ENCODE measurements at places on chromosomes 2 and 18.
A peak's percentile ranks its signal among the peaks of the same experiment; 100 is the strongest.

- DNase-seq: no peak
These were observed 950.6 kb downstream of the TRIB2 start for GRCh38 chr2:13667415-13667757.

GRCh38 chr2:206584323-206585116, 57.8 kb upstream of the FAM237A start:
- DNase-seq: no peak

DNA sequence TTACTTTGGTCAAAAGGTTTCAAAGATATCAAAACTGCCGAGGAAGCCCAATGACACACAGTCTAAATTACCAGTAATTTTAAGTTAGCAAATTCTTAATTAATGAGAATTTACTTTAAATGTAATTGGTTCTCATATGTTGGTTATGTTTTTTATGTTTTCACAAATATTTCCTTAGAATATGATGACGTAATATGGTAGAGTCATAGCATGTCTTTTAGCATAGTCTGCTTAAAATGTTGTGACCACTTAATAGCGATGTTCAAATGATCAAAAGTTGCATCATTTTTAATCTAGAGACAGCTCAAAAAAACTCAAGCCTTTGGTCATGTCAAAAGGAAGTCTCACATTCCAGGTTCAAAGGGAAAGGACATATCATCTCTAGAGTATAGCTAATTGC, 123.3 kb upstream of the ST6GAL2 start:
- no peak for DNase-seq

- DNase-seq: no peak
These were observed 27.8 kb upstream of the CREB1 start for GRCh38 chr2:207501802-207502576.

DNA sequence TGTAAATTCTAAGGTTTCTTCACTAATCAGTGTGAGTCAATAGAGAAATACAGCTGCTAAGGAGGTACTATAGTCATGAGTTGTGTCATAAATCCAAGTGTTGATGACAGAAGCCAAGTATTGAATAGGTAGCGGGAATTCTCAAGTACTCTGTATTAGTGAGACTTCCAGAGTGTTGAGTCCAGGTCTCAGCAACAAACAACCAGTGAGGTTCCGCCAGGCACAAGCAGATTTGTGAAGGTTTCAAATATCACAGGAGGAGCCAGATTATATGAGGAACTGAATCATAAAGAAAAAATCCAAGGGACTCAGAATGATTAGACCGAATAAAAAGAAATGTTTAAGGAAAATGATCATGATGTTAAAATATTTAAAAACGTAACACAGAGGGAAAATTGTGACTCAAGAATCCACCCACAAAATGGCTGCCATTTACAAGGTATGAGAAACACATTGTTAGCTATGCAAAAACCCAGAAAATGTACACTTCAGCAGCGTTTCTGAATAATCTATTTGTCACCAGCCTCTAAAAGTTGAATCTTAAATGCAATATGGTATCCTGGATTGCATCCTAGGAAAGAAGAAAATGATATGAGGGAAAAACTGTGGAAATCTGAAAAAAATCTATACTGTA, 27.3 kb upstream of the EVA1A start:
- DNase-seq: no peak

GRCh38 chr2:54649191-54649590, 74.3 kb upstream of the EML6 start:
- no peak for DNase-seq

DNA sequence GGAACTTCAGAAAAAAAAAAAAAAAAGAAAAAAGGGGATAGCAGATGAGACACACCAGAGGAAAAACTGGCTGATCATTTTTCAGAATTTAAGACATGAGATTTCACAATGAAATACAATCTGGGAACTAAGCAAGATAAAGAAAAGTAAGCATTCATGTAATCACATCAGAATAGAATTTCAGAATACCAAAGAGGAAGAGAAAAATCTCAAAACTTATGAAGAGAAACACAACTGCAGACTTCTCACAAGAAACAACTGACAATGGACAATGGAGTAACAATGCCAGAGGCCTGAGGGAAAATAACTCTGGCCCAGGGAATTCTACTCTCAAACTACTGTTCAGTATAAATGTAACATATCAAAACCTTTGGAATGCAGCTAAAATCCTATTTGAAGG, 13.2 kb upstream of the RRM2 start:
- DNase-seq: no peak

- no peak for DNase-seq
These were observed 61.1 kb upstream of the RAPH1 start for GRCh38 chr2:203596183-203596582.

DNA sequence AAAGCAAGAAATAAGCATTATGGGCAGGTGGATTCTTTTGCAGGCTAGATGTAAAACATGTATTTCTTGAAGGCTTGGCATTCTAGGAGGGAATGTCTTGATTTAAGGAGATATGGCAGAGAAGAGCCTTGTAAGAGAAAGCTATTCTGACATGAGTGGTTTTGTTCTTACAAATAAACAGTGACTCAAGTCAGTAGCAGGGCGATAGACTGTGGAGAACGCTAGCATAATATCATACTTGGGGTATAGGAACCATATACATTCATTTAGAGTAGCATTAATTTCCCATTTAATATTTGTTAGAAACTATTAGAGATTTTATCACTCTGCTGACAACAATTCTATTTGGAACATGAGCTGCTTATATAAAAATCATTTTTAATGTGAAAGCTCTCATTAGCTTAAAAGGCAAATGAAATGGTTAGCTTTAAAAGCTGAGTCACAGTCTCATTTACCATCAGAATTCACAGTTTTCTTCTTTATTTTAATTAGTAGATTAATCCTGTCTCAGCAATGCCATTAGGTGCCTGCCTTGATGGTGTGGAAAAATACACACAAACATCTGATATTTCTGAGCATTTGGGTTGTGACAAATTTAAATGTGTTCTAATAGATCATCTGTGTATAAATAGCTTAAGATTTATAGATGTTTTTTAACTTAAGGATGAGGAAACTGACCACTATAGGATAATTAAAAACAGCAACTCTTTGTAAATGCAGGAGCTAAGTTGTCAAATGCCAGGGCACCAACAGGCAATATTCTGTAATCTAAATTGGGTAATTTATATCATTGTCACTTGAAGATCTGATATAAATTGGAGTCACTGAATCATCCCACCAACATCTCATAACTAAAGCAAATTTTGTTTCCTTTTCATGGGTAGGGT, 276.7 kb downstream of the PLCL1 start:
- no peak for DNase-seq

DNA sequence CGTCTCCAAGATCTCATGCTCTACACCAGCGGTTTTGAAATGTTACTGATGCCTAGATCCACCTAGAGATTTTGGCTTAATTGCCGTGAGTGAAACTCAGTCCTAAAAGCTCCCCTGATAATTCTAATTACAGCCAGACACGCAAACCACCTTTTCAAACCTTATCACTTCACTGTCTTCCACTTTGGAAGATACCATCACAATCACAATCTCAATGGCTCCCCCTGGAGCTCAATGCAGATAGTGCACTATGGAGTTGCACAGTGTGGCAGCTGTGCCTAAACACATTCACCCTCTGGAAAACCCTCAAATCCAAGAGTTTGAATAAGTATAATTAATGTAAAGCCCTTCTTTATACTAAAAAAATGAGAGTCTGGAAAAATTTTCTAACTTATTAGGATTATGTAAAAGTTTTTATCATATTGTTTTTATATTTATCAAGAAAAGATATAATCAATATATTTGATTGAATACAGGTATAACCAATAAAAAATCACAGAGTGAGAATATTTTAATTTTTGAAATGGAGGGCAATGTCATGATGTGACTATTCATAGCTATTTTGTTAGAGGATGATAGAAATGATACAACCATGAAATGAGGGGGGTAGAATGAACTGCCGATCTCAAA, 102.9 kb upstream of the SLC8A1 start:
- DNase-seq: peak; percentile 77

DNA sequence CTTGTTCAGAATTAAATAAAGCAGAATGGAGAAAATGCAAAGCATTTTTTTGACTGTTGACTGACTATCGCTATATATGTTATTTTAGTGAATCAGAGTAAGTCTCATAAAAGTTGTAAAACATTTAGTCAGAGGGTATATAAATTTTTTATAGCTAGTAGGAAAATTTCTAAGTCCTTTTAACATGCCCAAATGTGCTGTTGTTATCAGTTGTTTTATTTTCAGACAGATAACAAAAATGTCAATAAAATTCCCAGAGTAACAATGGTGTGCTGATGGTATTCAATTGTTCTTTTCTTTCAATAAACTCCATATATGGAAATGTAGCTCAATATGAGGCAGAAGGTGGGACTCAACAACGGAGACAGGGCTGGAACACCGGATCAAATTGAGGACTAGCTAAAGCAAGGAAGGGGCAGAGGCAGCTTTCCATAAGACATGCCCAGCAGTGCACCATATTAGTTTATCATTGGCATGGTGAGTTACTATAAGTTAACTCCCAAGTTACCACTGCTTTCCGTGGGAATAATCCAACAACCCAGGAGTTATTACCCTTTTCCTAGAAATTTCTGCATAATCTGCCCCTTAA, 26.6 kb downstream of the GULP1 start:
- no peak for DNase-seq

- DNase-seq: no peak
These were observed 46.8 kb downstream of the RNF138 start for GRCh38 chr18:32138332-32138982.

DNA sequence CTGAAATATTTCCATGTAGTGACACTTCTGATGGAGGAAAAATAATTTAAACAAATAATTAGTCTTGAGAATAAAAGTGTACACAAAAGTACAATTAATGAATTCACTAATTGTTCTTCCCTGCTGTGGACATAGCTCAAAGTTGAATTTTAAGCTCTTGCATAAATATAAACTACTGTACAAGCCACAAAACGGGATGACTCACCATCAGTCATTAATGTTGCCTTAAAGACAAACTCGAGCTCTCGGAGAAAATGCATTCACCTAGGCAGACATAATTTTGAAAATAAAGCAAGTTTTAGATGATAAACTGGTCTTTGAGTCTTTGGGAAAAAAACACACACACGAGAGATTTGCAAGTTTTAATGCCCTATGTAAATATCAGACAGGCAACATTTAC, 436.4 kb downstream of the ZNF521 start:
- no peak for DNase-seq

DNA sequence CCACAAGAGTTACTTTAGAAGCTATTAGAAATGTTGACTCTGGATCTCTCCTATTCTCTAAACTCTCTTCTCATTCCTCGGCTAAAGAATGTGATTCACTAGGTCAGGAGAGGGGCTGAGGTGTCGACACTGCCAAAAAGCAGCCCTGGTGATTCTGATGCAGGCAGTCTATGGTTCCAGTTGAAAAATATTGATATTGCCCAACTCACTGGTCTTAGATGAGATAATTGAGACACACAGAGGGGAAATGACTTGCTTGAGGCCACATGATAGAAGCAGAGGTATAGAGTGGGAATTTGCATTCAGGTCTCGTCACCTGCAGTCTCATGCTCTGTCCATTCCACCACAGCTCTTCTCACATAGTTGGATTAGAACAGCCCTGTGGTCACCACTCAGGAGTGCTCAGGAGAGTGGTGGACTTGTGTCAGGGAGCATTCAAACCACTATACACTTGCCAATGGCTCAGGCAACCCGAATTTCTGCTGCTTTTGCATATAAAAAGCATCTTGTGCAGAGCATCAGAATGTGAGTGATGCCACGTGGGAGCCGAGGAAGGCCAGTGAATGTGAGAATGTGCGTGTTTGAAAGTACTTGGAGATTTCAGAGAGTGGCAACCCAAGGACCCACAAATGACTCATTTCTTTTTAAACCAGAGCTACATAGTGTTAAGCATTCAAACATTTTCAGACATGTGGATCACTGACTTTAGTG, 65.1 kb upstream of the CTLA4 start:
- no peak for DNase-seq

- no peak for DNase-seq
These were observed 3.7 kb downstream of the MLPH start for GRCh38 chr2:237490795-237491194.

- DNase-seq: no peak
These were observed 201.3 kb upstream of the FSHR start for GRCh38 chr2:49355611-49356010.

GRCh38 chr2:237565974-237566373, 400 bp upstream of the PRLH start:
- no peak for DNase-seq

DNA sequence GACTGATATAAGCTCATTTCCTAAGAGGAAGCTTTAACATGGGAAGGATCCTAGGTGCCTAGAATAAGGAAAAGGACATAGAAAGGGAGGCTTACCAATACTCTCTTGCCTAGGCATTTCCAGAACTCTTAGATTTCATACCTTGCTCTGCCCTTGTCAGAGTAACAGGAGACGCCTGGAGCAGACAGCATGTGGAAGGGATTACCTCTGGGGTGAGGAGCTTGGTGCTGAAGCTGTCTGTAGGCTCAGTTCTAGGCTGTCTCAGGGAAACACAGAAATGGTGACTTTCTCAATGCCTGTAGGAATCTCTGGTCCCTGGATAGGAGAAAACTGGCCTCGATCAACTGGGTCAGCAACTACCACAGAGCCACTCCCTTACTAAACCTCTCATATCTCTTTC, 150.0 kb downstream of the SLC4A3 start:
- no peak for DNase-seq

GRCh38 chr18:64118406-64118805, 30.5 kb downstream of the LINC00305 start:
- no peak for DNase-seq

- DNase-seq: no peak
These were observed 172.7 kb upstream of the ARL4C start for GRCh38 chr2:234669621-234670020.

GRCh38 chr2:102510791-102511575, 38.0 kb downstream of the SLC9A4 start:
- no peak for DNase-seq

DNA sequence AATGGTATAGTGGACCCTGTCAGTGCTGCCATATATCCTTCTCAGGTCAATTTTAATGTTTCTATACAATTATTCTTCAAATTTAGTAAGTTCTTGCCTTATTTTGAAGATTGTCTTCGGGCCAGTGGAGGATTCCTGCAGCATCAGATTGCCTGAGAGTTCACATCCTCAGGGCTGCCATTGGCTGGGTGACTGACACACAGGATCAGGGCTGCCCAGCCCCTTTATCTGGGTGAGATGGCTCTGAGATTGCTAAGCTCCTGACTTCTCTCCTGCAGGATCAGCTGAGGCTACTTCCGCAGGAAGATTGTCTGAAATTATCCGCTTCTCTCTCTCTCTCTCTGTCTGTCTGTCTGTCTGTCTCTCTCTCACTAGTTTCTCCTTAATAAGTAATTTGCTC, 567.4 kb downstream of the TSN start:
- DNase-seq: no peak

- DNase-seq: no peak
These were observed 447.3 kb downstream of the KCNJ3 start for GRCh38 chr2:155145758-155146229.
